Activated CD4-positive, alpha-beta T cell treated with anti-CD3 and anti-CD28 coated beads, Interleukin-2, Interleukin-6, amounts not matched to agents 100 ng/mL and 50 ng/mL, durations not matched to agents 16 hours and 8 hours (primary cell): ENCODE measurements at places on chromosomes 11 and 22.

DNA sequence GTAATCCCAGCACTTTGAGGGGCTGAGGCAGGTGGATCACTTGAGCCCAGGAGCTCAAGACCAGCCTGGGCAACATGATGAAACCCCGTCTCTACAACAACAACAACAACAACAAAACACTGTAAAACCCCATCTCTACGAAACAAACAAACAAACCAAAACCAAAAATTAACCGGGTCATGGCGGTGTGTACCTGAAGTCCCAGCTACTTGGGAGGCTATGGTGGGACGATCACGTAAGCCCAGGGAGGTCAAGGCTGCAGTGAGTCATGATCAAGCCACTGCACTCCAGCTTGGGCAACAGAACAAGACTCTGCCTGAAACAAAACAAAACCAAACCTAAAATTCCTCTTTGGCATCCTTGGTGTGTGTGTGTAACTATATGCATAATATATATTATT, 7.0 kb upstream of the POLA2 start:
- DNase-seq = no peak

DNA sequence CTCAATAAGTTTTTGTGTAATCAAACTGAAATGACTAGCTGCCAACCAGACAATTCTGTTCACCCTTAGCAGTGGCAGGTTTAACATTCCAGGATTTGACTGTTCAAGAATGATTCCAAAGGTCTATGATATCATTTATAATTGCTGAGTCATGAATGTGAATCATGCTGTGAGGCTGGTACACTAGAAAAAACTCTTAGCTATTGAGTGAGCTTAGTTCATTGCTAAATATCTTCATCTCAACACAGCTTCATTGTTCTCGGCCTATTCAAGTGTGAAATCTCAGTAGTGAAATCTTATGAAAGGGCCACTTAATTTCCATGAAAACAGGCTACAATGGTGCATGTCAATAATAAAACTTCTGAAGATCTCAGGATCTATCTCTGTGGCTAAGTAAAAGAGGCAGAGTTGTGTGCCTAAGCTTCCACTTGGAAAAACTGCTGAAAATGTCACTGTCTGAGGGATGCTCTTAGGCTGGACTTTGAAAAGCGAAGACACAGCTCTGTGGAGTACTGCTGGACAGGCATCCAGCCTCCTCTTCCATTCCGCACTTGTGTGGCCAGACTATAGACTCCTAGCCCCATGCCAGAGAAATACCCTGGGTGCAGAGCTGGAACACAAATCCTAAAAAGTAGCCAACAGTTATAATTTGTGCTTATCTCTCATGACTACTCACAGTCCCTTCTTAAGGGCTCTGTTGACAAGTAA, 12.8 kb downstream of the AQP11 start:
- DNase-seq = no peak

DNA sequence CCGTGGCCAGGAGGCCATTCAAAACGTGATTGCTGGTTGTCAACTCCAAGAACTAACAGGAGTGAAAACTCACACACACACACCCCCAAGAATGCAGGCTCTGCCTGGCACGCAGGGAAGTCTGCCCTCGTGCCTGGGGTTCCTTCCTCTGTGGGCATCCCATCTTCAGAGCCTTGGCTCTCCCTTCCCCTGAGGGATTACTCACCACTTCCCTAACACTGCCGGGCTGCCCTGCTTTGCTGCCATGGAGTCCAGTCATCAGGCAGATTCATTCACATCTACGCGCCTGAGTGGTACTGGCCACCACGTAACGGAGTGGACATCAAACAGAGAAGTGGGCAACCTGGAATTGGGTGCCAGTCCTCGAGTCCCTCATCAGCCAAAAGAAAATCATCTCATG, 120.7 kb upstream of the TMEM45B start:
- no peak for DNase-seq

DNA sequence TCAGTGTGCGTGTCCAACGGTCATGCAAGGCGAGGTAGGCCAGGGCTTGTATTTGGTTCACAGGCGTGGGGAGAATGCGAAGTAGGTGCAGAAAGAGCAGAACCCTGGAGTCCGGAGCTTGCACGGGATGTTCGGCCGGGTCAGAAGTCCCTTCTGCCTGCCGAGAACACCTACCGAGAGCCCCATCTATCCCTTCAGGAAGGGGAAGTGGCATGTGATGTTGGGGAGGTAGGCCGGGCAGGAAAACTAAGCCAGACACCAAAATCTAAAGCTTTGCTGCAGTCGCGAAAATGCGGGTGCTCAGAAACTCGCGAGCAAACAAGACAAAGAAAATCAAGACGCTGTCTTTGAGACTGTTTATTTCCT, 435 bp upstream of the TAF6L start:
- peak; percentile 37 for DNase-seq

DNA sequence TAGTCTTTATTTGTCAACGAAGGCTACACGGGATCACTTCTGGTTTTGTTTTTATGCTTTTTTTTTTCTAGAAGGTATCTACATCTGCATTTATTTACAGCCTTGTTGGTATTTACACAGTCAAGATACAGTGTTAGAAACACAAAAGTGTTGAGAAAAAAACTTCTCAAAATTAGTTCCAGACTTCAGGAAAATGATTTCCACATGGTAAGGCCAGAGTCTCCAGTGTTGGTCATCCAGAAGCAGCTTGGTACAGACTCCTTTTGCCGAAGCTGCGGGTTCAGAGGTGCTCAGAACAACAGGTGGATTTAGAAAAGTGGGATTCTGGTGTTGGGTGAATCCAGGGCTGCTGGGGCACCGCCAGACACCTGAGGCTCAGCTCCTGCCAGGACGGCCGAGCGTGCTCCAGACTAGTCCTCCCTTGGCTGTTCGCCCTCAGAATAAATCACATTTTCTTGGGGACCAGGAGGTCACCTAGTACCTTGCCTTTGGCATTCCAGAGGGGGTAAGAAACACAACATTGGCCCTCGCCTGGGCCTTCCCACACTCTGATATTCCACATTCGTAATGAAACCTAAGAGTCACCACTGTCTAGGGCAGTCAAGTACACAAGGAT, 78.7 kb upstream of the NARS2 start:
- no peak for DNase-seq

GRCh38 chr11:108224911-108225786, 2.3 kb downstream of the ATM start:
- DNase-seq = peak; percentile 72

DNA sequence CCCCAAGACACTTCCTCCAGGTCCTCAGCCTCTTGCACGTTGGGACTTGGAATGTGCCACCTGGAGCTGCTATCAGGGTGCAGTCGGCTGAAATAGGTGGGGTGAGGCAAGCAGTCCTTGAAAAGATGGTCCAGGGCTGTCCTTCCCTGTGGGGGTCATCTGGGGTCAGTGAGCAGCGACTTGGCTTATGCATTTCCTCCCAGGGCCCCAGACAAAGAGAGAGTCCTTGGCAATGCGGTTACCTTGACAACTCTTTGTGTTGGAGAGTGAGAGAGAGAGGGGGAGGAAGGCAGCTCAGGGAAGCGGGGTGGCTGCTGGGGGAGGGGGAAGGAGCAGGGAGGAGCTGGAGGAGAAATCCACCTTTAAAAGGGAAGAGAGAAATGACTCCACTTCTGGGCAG, 93.8 kb downstream of the MIAT start:
- DNase-seq = no peak

- no peak for DNase-seq
These were observed 16.0 kb upstream of the TMPRSS4 start for GRCh38 chr11:118060869-118061268.

GRCh38 chr11:82979824-82980223, 78.3 kb downstream of the DDIAS start:
- DNase-seq = no peak

DNA sequence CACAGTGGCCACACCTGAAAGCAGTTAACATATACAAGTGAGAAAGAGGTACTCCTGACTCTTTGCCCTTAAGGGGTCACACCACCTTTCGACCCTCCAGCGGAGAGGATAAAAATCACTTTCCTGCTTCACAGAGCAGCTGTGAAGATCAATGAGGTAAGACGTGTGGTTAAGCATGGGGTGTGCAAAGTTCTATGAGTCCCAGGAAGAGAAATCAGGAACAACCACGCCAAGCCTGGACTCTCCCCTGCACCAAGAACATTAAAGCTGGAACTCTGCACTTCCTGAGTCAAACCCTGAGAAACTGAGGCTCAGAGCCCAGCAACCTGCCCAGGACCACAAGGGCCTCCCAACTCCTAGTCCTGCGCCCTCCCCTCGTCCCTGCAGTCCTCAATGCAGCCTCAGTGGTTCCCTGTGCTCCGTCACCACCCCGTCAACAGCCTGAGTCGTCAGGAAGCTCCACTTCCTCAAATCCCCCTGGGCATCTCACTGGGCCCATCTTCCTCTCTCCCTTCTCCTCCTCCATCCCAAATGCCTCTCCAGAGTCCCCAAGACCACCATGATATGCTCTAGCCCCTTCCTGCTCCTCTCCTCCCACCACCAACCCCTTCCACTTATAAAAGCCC, 17.7 kb downstream of the TNKS1BP1 start:
- no peak for DNase-seq

DNA sequence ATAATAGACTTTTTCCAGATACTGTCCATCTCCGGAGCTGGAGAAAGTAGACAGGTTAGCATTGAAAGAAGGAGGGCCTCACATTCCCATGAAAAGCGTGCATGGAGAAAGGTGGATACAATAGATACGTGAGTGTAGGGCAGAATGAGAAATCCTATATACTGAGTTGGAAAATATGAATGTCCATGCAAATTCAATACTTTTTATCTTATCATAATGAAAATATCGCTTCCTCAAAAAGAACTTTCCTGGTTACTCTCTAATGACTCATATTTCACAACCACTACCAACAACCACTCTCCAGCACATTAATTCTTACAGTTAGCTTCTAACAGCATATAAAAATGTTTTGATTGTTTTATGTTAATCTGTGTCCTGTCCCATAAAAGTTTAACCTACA, 22.0 kb upstream of the MS4A6A start:
- DNase-seq = peak; percentile 10

DNA sequence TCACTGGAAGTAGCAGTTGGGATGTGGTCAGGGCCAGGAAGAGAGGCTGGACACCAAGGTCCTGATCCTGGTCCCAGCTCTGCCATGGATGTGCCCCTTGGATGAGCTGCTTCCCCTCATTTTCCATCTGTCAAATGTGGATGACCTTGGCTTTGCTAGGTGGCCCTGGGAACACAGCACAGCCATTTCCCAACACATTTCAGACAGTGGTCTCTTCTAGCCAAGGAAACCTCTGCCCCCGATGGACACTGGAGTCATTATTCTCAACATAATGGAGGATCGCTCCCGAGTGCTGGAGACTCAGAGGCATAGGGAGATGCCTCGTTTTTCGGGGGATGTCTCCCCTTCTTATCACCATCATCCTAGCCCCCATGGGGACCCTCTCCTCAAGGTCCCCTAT, 13.6 kb upstream of the MPPED1 start:
- DNase-seq = no peak

DNA sequence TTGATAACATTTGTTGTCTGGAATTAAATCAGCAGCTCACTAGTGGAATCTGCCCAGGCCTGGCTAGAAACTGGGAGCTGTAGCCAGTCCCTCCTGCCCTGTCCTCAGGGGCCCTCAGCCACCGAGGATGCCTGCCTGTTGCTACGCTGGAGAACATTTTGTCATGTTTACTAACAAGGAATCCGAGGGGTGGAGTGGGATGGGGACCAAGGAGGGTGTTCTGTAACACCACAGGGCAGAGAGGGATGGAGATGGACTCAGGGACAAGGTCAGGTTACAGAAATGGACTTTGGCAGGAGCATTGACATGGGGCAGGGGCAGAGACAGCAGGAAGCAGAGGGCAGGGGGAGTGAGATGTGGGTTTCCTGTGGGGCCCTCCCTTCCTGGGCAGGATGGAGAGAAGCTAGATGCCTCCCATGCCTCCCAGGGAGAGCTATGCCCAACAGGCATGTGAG, 45.8 kb upstream of the AMPD3 start:
- no peak for DNase-seq

DNA sequence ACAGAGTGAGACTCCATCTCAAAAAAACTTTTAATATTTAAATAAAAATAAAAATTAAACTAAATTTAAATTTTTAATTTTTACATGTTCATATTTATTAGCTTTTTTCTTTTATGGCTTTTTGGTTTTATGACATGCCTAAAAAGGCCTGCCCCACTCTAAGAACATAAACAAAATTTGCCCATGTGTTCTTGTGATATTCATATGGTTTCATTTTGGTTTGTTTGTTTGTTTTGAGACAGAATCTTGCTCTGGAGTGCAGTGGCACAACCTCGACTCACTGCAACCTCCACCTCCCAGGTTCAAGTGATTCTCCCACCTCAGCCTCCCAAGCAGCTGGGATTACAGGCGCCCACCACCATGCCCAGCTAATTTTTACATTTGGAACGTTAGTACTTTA, 27.7 kb downstream of the SUSD2 start:
- no peak for DNase-seq

DNA sequence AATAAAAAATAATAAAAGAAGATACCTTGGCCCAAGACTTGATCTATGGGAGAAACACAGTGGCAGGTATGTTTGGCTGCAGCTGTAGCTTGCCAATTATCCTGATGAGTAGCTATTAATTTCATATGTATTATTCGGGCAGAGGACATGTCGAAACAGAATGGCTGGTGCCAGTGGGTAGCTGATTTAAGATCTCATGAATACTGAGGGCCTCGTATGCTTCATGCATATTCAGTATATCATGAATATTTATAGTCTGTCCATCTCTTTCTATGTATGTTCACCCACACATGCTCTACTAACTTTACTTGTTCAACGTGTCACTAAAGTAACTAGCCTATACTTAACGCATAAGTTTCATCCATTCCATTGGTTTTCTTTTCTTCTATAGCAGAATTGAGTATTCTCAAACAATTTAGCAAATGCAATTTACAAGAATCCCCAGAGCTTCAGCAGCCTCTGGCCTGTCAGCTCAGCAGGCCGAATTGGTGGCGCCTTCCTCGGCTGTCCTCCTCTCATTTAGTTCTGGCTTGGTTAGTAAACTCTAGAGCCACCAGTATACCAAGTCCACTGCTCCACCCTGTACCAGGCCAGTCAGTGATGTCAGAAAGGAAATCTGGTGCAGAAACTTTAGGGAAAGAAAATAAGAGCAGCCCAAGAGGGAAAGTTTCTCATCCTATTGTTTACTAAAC, 17.9 kb downstream of the ART5 start:
- DNase-seq = no peak
